SW480 (cell line): ENCODE measurements at places on chromosomes 3 and 15.

DNA sequence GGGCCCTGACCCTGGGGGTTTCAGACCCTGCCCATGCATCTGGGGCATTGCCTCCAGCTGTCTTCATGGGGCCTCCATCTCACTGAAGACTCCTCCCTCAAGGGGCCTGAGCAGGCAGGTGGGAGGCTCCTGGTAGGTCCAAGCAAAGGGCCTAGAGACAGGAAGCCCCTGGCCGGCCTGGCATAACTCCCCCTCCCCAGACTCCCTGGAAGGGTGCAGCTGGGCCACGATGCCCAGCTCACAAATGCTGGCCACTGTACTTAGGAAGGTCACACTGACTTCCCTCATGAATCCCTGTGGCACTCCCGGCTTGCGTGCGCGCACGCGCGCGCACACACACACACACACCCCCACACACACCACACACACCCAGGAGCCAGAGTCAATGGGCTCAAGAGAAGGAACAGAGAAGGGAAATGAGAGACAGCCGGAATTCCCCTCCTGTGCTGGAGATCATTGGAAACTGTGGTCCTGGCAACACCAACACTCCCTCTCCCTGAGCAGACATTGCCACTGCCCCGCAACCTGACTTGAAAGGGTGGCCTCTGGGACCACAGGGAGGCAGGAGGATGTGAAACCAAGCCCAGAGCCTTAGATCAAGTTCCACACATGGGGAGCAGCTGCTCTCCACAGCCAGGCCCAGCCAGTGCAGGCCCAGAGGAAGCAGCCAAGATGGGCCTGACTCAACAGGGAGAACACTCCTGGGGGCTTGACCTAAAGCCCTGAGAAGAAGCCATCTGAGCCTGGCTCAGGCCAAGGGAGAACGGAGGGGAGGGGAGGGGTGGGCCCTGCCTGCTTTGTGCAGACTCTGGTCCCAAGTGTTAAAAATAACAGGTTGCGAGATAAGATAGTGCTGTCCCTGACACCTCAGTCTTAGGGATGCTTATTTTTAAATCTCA lies 69.7 kb downstream of the SCN5A start:
- no peak for DNase-seq

- DNase-seq, result no peak
Measured at GRCh38 chr3:179961071-179961702, 75.5 kb downstream of the PEX5L start.

DNA sequence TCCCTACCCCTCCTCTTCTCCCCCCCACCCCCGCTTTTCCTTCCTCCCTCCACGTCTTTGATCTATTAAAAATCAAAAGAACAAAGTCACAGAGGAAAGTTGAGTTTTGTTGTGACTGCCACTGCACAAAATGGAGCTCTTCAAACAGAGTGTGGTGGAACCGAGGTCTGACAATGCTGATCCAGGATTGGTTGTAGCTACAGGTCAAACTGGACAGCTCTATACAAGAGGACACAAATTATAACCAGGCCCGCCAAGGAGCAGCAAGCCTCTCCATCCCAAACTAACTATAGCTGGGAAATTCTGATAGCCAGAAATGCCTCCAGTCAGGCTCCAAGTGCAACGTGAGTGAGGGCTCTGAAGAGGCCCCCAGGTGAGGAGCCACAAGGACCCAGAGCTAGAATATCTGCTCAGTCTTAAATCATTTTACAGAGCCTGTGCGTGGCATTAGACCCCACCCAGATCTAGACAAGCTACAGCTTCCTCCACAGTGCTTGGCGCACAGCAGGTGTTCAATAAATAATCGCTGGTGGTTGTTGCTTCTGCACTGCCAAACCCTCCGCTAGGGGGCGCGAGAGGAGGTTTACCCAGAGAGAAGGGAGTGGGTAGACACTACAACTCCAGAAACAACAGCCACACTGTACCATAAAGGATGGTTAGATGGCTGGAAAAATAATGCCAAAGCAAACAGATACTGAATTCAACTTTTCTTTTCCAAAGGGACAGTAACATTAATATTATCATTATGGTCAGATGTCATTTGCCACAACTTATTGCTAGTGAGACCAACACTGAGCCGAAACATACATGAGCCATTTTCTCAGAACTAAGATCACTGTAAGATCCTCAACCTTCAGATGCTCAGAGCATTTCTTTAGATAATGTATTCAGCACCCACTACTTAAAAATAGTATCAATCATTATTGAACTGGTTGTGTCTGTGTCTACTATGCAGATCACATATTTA lies 44.6 kb downstream of the ZIC4 start:
- DNase-seq, result no peak

GRCh38 chr3:36697229-36698001 lies 66.9 kb downstream of the DCLK3 start:
- no peak for DNase-seq

DNA sequence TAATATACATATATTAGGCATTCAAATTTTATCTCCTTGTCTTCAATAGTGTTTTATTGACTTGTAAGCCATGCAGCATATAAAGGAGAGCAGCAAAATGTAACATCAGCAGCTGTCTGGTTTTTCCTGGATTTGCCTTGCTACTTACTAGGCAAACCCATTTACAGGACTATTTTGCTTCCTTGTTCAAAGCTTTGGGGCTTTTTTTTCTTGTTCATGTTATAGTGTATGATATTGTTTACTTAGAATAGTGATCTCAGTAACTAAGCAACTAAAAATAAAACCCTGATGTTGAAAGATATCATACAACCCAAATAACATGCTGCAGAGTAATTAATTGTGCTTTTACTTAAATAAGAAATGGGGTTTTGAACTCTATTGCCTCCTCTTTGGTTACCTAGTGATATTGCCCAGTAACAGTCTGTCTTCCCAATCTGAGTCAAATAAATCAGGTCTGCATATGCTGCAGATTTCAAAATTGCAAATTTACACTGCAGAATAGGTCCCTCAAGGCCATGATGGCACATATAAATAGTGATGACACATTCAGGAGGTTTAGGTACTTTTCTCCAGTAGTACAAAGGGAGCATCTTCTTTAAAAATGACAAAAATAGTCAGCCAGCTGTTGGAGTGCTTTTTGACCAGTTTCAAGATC lies 578.1 kb upstream of the NECTIN3 start:
- no peak for DNase-seq

DNA sequence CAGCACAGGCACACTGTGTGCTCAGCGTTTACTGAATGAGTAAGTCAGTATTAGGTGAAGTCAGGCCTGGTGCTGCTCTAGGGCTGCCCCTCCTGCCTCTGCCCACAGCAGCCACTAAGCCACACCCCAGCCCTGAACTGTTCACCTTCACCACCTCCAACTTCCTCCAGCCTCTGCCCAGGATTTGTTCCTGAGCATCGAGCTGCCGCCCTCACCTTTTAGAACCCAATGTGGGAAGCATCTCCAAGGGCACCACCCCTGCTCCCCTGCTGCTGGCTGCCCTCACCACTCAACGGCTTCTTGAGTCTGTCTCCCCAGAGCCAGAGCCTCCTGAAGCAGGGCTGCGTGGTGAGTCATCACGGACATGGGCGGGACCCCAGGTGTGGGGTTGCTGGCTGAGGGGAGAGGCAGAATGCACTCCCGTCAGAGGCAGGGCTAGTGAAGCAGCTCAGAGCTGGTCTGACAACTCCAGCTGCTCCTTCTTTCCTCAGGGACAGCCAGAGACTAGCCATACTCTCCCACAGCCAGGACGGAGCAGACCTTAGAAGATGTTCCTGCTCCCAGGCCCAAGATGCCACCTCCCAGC lies 5.8 kb downstream of the HYAL2 start:
- DNase-seq, result peak; percentile 95

DNA sequence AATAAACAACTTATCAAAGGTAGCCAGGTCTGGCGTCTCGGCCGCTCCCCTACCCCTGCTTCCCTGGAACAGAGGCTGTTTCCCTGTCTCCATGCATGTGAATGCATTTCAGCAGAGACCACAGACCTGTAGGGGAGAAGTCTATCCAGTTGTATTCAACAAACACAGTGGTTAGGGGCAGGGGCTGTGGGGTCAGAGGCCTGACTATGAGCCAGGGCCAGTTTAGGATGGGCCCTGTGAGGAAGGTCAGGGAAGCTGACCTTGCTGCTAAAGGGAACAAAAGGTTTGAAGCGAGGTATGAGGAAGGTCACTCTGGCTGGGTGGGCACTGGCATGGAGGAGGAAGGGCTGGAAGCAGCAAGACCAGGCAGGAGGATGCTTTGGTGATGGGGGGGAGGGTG lies 184.6 kb downstream of the XXYLT1 start:
- no peak for DNase-seq

GRCh38 chr3:147921051-147921450 lies 511.9 kb downstream of the ZIC1 start:
- no peak for DNase-seq

- DNase-seq, result no peak
Measured at GRCh38 chr15:92184142-92184541, 209.5 kb upstream of the ST8SIA2 start.

DNA sequence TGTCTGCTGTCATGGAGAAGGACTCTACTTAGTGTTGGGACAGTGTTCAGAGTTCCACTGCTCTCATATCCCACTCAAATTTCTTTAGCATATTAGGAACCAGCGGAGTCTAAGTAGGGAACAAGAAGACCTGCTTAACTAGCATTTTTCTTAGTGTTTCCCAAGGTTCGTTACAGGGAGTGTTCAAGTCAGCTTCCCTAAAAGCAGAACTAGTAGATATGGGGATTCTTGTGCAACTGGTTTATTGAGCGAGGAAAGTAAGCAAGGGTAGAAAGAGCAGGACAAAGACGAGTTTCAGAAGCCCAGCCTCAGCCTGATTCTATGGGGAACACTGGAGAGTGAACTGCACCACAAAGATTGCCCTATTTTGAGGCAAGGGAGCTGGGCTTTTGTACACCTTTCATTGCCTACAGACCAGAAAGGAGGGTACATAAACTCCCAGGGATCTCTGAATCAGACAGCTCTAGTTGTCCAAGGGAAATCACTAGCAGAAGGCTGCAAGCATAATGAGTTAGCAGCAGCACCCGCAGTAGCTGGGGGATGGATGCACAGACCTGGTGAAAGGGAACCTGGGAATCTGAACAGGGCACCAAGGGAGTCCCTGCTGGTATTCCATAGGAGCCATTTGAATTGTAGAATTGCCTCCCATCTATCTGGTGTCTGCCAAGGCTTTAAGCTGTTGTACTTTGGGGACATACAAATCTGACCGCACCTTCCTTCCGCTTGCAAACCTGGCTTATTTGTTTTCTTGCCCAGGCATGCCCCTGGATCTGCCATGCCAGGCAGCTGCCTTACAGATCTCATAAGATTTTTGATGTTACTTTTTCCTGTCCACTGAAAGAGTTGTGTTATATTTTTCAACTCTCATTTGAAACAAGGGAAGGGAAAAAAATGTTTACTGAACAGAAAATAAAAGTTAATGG lies 15.1 kb downstream of the CMTM7 start:
- DNase-seq, result no peak

DNA sequence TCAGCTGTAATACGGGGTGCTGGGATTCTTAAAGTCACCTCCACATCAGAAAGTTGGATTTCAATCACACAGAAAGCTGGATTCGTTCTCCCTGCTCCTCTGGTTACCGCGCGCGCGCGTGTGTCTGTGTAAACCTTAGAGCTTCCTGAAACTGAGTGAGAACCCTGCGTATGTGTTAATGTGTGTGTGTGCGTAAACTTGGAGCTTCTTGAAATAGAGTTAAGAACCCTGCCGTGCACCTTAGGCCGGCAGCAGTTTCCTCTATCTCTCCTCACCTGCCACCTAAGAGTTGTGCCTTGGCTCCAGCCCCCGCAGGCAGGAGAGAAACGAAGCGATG lies 531 bp downstream of the LZTFL1 start:
- DNase-seq, result peak; percentile 43

GRCh38 chr15:84944311-84944710 lies 37.3 kb upstream of the PDE8A start:
- no peak for DNase-seq

- DNase-seq, result peak; percentile 11
Measured at GRCh38 chr15:87959080-87959479, 297.5 kb downstream of the NTRK3 start.

- DNase-seq, result no peak
Measured at GRCh38 chr3:100093831-100094230, 20.5 kb downstream of the FILIP1L start.
